HS-27A (cell line): ENCODE measurements at places on chromosomes 16 and 17.

GRCh38 chr17:44759086-44759915 lies 513 bp downstream of the ADAM11 start:
- no peak for DNase-seq

GRCh38 chr17:10169290-10169689 lies 29.1 kb downstream of the GAS7 start:
- DNase-seq = no peak

DNA sequence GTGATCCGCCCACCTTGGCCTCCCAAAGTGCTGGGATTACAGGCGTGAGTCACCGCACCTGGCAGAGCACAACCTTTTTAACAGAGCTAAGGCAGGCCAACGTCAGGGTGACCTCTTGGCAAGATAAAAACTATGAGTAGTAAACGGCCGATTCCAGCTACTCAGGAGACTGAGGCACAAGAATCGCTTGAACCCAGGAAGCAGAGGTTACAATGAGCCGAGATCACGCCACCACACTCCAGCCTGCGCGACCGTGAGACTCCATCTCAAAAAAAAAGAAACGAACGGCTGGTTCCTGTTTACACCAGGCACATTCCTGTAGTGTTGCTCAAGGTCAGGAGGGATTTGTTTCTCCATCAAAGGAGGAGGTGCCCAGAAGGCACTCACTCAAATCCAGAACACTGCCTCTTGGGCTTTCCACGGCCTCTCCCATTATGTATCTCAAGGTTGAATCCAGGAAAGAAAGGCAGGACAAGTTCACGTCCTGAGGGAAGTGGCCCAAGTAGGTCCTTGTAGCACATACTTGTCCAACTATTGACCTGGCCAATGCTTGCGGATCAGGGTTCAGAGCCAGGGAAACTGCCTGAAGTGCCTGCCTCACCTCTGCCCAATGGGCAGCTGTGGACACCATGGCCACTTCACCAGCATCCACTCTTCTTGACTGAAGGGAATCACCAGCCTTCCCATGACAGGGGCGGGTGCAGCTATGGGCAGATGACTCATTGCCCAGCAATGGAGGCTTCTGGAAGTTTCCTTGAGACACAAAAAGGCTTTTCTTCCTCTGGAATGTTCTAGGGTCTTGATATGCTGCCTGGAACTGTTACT lies 13.5 kb downstream of the KNOP1 start:
- DNase-seq = no peak

GRCh38 chr17:34301986-34302385 lies 16.4 kb downstream of the CCL11 start:
- no peak for DNase-seq

DNA sequence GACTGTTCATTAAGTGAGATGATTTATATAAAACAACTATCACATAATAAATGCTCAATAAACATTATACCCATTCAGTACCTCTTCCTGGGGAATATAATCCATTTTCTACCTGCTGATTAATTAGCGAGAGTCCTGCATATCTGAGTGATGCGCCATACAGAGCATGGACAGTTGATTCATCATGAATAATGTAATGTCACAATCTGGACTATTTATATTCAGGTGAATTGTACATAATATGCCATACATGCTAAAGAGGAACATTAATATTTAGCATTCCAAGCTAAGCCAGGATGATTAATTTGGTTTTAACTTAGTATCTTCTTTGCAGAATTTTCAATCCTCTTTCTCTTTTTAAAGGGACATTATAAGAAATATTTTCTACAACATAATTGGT lies 362.0 kb upstream of the XYLT1 start:
- no peak for DNase-seq

- DNase-seq = no peak
Observed at GRCh38 chr16:85955566-85955965, 56.6 kb downstream of the IRF8 start.

DNA sequence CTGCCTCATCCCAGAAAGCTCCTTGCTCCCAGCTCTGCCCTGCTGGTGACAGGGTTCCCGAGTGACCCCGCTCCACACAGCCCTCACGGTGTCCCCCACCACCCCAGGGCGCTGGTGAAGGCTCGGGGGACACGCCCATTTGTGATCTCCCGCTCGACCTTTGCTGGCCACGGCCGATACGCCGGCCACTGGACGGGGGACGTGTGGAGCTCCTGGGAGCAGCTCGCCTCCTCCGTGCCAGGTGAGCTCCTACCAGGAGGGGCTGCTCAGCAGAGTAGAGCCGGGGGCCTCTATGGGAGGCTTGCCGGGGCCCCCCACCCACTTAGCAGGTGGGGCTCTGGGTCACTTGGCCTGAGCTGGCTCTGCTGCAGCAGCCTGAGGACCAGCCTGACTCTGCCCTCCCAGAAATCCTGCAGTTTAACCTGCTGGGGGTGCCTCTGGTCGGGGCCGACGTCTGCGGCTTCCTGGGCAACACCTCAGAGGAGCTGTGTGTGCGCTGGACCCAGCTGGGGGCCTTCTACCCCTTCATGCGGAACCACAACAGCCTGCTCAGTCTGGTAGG lies 11.2 kb downstream of the GAA start:
- DNase-seq = no peak

- DNase-seq = no peak
Observed at GRCh38 chr16:26724189-26724588, 342.5 kb upstream of the C16orf82 start.

DNA sequence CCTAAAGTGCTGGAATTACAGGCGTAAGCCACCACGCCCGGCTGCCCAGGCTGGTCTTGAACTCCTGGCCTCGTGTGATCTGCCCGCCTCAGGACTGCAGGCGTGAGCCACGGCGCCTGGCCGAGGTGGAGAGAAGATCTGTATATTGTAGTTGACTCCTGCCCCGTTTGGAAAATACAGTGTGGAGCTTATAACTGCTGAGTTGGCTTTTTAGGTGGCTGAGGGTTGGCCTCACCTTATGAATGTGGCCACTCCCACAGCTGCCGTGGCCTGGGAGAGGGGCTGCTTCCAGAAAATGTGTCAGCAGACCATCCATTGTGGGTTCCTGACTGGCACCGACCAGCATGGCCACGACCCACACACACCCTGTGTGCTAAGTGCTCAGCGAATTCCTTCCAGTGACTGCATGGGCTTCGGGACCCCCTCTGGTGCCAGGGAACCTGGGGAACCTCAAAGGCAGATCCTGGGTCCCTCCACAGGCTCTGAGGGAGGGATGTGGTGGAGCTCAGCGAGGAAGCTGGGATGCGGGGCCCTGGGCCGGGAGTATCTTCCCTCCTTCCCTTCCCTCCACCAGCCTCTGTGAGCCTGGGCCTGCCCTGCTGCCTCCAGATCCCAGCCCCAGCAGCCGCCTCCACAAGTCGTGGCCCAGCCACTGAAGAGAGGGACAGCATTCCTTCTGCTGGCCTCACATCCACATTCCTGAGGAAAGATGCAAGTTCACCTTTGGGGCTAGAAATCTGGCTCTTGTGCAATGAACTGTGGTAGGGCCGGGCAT lies 10.9 kb upstream of the RAB11FIP3 start:
- no peak for DNase-seq

DNA sequence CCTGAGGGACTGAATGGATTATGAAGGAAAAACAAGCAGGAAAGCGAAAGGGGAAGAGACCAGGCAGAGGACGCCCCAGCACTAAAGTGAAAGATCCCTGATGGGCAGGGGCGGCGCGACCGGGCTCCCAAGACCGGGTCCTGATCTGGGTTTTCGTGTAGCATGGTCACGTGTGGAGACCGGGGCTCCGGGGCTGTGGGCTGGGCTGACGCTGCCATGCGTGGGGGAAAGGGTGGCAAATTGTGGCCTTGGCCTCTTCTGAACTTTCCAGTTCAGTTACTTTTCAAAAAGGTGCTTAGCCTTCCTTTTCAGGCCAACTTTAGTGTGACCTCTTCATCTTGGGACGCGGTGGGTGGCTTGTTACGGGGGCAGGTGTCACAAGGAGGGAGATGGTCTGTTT lies 57.5 kb downstream of the METRNL start:
- DNase-seq = no peak

GRCh38 chr16:57757883-57758282 lies 22.3 kb downstream of the KATNB1 start:
- DNase-seq = no peak

- no peak for DNase-seq
Observed at GRCh38 chr16:67636713-67637112, 8.2 kb upstream of the CARMIL2 start.

DNA sequence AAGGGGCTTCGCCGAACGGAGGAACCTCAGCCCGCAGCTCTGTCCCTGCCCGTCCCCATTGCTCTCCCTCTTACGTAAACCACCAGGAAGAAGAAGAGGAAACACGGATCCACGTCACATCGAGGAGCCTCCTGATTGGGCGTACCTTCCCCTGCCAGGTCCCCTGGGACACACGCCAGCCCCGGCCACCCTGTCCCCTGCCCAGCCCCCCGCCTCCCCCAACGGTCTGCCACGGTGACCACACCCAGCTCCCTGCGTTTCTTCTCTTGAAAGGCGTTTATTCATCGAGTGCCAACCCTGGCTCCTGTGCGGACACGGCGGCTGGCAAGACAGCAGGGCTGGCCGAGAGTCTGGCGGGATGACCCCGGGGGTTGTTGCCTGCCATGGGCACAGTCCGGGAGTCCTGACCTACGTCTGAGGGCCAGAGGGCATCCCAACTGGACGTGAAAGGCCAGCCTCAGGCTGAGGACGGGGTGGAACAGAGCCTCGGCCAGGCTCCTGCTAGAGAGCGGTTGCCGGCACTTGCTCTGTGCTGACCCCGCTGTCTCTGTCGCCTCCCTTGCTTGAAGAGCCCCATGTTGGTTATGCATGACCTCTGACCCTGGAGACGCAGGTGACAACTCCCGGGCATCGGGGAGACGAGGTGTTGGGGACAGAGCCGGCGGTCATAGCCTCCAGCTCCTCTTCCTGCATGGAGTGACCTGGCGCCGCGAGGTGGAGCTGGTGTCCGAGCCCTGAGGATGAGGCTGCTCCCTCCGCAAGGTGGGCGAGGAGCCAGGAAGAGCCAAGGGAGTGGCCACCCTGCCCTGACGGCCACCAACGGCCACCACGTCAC lies 40.5 kb upstream of the ACSF3 start:
- no peak for DNase-seq

DNA sequence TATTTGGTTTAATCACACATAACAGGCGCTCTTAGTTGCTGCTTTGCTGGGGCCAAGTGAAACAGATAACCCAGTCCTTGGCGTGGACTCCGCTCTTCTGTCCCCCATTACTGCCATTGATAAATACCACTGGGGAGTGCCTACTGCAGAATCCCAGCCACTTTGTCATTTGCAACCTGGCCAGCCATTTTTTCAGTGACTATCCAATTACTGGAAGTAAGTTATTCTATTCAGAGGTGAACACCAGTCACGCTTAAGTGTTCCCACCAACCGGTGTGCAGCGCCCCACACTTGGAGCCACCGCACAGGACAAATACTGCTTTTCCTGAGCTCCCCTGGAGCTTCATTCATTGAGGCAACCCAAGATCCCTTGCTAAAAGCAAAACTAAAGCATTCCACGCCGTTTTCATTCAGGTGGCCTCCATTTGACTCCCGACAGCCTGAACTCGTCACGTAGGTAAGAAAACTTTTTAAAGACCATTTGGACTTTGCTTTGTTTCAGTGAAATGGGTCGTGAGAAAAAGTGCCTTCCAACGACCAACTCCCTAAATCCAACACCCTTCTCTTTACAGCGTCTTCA lies 1.8 kb downstream of the USP7 start:
- no peak for DNase-seq

DNA sequence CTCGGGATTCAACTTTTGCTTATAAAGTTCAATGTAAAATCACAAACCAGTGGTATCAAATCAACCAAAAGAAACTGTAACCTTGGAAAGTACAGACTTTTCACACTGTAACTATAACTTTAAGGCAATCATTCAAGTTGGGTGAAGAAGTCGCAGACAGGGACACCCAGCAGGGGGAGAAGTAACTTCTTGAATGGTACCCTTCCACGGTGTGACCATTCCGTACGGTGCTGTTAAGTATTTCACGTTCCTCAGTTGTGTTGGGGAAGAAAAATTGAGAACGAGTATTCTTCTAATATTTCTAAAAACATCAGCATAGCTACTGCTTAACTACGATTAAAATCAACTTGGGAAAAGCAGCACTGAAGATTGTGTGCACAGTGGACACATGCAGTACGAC lies 55.8 kb downstream of the MYH10 start:
- no peak for DNase-seq

DNA sequence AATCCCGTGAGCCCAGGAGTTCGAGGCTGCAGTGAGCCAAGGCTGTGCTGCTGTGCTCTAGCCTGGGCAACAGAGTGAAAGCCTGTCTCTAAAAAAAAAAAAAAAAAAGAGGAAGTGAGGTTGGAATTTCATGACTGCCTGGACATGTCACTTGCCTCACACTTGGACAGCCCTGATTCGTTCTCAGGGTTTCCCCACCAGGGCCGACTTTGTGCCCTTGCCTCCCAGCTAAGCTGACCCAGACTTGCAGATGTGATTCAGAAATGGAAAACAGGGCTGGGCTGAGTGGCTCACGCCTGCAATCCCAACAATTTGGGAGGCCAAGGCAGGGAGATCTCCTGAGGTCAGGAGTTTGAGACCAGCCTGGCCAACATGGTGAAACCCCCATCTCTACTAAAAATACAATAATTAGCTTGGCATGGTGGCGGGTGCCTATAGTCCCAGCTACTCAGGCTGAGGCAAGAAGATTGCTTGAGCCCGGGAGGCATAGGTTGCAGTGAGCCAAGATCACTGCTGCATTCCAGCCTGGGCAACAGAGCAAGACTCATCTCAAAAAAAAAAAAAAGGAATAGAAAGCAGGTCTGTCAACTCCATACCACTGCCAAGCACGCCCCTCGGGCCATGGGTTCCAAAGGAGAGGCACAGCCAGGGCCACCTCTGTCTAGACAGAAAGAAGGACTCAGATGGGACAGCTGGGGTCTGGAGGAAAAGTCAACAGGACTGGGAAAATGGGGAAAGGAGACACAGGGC lies 46.9 kb downstream of the SOCS1 start:
- no peak for DNase-seq

DNA sequence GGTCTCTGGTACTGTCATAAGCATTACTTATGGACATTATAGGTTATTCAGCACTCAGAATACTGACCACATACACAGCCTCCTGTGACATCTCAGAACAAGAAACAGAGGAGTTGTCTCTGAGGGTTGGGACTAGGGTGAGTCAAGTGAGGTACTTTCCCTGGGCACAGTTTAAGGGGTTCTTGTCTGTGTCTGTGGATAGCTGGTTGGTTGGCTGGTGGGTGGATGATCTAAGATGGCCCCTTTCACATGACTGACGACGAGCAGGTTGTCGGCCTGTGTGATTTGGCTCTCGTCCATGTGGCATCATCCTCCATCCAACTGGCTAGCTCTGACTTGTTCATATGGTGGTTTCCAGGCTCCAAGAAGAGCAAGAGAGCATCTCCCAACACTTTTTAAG lies 163.9 kb downstream of the PRKCB start:
- DNase-seq = no peak

DNA sequence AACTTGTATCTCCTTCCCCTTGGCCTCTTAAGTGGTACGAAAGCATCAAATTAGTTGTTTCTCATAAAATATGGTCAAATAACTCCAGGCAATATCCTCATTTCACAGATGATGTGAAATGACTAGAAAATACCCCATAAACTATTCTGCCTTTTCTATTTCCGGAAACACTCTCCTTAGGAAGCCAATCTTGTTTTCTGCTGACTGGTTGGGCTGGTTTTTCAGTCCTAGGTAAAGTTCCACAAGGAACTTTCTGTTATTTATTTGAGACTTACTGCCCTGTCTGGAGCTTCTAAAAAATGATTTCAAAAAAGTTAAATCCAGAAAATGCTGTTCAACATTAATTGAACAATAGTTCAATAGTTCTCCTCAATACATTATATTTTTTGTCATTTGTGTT lies 7.3 kb downstream of the MYOCD start:
- no peak for DNase-seq
